Lower lobe of right lung (tissue), 2 donors: ENCODE measurements at places on chromosomes 1 and 21. TPM values are rescaled to one million over a fixed set of nuclear protein-coding genes. Genes with fewer than 3 reads are reported as not detected.

- DNase-seq, result no peak
Observed at GRCh38 chr21:39096754-39097153, 86.5 kb downstream of the PSMG1 start.

DNA sequence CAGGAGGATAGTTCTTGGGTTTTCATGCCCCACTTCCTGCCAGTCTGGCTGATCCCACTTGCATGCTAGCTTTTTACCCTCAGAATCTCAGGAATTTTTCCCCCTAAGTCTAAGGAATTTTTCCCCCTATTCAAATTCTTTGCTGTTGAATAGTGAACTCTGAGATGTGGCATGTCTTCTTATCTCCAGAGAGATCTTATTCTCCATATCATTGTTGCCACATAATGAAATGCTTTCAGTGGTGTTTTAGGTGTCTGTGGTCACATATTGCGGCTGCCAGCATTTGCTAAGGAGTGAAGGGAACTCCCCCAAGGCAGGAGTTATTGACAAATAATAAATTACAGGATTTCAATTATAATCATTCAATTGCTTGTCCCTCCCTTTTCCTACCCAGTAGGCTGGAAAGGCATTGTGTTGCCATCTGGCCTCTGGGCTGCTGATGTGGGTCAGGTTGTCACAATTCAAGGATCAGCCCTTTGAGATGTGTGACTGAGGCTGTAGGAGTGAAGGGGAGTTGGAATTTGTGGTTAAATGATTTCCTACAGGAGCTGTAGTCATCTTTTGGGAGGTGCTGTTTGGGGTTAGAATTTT is 3.9 kb upstream of the FLG start:
- no peak for DNase-seq

The TMCO4 gene
- 26.3 TPM for total RNA-seq

- DNase-seq, result no peak
Observed at GRCh38 chr1:171515299-171515698, 30.0 kb downstream of the PRRC2C start.

The C1orf94 gene
- total RNA-seq, result not detected

DNA sequence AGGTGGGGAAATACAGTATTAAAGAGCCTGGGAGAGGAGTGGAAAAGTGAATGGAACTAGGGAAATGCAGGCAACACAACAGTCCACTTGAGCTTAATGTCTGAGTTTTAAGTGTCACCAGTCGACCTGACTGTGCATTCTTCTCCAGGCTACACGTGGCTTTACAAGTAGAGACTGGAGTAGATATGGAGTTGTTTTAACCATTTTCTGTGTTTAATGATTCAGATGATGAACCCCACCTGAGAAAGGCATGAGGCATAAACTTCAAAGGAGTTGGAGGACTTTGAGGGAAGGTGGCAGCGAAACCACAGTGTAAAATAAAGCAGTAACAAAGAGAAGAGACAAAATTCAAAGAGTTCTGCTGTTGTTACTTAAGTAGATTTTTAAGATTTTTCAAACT is 12.6 kb downstream of the FUBP1 start:
- no peak for DNase-seq

DNA sequence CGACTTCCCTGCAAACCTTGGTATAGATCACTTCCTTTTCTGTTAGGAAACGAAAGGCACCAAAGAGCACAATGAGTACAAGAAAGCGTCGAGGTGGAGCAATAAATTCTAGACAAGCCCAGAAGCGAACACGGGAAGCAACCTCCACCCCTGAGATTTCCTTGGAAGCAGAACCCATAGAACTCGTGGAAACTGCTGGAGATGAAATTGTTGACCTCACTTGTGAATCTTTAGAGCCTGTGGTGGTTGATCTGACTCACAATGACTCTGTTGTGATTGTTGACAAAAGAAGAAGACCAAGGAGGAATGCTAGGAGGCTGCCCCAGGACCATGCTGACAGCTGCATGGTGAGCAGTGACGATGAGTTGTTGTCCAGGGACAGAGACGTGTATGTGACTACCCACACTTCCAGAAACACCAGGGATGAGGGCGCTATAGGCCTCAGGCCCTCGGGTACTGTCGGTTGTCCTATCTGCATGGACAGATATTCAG is 18.5 kb downstream of the FAM89A start:
- no peak for DNase-seq

GRCh38 chr1:103084181-103084580 is 24.1 kb downstream of the COL11A1 start:
- DNase-seq, result no peak

DNA sequence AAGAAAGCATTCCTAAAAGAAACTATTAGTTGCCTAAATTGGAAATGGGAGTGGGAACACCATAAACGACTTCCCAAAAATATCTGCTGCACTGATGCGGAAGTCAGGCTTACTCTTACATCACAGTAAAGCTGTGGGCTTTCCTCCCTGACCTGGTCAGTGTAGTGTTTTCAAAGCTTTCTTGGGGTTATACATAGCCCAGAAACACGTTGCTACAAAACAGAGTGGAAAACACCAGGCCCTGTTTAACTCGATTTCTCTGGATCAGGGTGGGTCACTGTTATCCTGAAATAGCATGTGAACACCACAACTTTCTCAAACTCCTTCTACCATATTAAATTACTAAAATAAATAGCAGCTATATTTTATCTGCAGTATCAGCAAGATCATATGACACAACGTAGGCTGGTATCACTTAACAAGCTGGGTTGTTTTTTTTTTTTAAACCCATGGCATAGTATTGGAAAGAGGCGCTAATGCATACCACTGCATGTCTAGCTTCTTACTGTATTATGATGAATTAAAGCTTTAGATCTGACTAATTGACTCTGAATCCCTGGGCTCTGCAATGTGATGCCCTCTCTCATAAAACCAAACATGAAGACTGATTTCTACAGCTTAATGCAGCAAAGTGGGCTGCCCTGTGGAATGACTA is 184.6 kb downstream of the TGFB2 start:
- no peak for DNase-seq

The PTPRU gene
- total RNA-seq, result 35.1 TPM

GRCh38 chr1:38547321-38547720 is 312.3 kb downstream of the RRAGC start:
- no peak for DNase-seq

DNA sequence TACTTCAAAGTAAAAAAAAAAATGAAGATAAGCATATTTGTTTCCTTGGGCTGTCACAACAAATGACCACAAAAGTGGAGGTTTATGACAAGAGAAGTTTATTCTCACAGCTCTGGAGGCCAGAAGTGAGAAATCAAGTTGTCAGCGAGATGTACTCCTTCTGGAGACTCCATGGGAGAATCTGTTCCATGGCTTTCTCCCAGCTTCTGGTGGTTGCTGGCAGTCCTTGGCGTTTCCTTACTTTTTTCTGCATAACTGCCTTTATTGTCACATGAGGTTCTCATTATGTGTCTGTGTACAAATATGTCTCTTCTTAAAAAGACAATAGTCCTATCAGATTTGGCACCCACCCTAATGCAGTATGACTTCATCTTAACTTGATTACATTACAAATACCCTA is 398.3 kb downstream of the KCNT2 start:
- no peak for DNase-seq

The PPM1J gene
- 0.30 TPM for total RNA-seq

DNA sequence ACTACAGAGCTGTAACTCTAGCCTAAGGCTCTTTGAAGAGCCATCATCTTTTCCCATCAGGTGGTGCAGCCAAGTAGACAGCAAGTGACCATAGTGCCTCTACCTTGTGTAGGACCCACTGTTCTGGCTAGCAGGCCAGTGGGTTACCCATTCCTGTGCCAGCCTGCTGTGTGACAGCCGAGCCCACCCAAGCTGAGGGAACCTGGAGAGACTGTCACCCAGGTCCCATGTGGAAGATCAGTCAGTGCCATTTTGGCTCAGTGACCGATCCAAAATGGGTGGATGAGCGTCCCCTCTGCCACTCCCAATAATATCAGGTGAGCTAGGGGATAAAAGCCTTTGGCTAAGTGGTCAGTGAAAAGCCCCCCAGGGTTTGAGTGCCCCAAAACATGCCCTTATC is 417.9 kb downstream of the MATN1 start:
- DNase-seq, result no peak

DNA sequence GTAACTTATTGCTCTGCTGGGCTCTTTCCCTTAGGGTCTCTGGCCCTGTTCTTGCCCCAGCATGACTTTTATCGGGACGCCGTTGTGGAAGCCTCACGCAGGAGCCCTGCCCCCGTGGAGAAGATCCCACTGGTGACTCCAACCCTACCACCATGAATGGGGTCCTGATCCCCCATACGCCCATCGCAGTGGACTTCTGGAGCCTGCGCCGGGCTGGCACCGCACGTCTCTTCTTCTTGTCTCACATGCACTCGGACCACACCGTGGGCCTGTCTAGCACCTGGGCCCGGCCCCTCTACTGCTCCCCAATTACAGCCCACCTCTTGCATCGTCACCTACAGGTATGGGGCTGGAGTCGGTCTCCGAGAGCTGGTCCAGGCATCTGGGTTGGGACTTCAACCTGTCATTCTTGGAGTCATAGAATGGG is 322 bp downstream of the DCLRE1B start:
- DNase-seq, result peak; percentile 68

GRCh38 chr1:24898152-24898908 is 31.7 kb downstream of the RUNX3 start:
- DNase-seq, result peak; percentile 73

The CYP4X1 gene
- 12.8 TPM for total RNA-seq

The THRAP3 gene
- total RNA-seq, result 81.0 TPM

The HSD3B1 gene
- total RNA-seq, result not detected

The CAMK1G gene
- 0.56 TPM for total RNA-seq

DNA sequence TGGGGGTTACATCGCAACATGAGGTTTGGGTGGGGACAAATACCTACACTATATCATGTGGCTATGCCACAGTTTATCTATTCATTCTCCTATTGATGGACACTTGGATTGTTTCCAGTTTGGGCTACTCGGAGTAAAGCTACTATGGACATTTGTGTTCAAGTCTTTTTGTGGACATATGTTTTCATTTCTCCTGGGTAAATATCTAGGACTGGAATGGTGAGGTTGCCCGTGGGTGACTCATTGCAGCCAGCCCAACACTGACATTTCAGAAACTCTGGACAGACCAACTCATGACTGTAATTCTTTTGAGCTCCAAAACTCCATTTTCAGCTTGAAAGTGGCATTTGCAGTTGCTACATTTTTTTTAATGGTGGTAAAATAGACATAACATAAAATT is 82.7 kb downstream of the KAZN start:
- no peak for DNase-seq

GRCh38 chr1:32020339-32020738 is 6.7 kb downstream of the KHDRBS1 start:
- DNase-seq, result no peak

The TBCE gene
- total RNA-seq, result 25.3 TPM

The HSD3B2 gene
- not detected for total RNA-seq

The IGSF9 gene
- 2.0 TPM for total RNA-seq

DNA sequence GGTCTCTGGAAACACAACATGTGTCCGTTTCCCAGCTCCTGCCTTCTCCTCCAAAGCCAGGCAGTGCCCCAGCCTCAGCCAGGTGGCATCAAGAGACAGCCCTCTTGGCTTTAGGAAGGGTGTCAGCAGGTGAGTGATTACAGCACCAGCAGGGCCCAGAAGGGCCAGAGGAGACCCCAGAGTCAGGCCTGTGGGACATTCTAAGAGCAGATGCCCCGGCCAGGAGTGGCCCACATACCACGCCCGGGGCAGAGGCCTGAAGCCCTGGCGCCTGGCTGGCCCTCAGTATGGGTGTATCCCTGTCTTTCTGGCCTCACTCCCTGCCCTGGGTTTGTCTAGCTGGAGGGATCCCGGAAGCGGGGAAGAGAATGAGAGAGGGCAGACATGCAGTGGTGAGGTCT is 109.2 kb downstream of the CASZ1 start:
- DNase-seq, result no peak

DNA sequence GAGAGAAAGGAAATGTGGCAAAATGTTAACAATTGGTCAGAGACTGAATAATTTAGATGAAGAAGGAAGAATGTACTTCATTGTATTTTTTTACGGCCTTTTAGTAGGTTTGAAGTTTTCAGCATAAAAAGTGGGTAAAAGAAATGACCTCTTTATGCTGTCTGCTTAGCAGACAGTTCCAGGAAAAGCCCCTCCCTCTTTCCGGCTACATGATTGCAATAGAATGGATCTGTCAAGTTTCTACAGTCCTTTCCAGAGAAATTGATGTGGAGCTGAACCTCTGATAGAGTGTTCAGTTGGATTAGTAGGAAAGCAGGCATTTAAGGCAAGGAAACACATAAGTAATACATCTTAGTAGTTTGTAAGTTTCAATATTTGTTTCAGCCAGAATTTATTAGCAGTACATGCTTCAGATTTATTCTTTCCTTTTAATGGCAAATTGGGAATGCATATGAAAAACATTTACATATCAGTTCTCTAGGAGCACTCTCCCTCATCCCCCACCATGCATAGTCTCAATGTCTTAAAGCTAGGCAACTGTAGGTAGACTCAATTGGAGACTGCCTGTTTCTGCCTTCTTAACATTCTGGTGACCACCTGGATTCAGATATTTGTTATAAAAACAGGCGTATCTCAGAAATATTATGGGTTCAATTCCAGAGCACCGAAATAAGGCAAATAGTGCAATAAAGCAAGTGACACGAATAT is 36.4 kb downstream of the HS2ST1 start:
- DNase-seq, result no peak

- DNase-seq, result peak; percentile 75
Observed at GRCh38 chr1:178341261-178341956, 155.4 kb downstream of the CLEC20A start.

DNA sequence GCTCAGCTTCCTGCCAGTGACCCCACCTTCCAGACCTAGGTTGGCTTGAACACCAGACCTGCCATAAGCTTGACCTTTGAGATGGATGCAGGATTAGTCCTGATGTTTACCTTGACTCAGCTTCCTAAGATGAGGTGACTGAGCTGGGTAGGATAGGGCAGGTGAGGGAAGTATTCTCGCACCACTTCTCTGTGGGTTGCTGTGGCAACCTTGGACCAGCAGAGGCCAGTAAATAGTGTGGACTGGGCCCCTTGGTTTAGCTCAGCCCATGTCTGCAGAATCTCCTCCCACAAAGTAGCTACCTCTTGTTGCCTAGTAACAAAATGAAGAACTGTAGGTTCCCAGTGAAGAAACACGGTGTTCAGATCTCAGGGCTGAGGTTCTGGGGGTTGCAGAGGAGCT is 8.4 kb downstream of the RPS6KA1 start:
- DNase-seq, result peak; percentile 63

The TFF3 gene
- total RNA-seq, result 19.0 TPM

The ATP1A4 gene
- 1.1 TPM for total RNA-seq

The ASCL5 gene
- not detected for total RNA-seq

The BARHL2 gene
- not detected for total RNA-seq

GRCh38 chr1:218350035-218350525 is 4.9 kb downstream of the TGFB2 start:
- DNase-seq, result no peak

The SGIP1 gene
- 12.4 TPM for total RNA-seq
